ENCODE measurements at places on chromosomes 6 and 20.

DNA sequence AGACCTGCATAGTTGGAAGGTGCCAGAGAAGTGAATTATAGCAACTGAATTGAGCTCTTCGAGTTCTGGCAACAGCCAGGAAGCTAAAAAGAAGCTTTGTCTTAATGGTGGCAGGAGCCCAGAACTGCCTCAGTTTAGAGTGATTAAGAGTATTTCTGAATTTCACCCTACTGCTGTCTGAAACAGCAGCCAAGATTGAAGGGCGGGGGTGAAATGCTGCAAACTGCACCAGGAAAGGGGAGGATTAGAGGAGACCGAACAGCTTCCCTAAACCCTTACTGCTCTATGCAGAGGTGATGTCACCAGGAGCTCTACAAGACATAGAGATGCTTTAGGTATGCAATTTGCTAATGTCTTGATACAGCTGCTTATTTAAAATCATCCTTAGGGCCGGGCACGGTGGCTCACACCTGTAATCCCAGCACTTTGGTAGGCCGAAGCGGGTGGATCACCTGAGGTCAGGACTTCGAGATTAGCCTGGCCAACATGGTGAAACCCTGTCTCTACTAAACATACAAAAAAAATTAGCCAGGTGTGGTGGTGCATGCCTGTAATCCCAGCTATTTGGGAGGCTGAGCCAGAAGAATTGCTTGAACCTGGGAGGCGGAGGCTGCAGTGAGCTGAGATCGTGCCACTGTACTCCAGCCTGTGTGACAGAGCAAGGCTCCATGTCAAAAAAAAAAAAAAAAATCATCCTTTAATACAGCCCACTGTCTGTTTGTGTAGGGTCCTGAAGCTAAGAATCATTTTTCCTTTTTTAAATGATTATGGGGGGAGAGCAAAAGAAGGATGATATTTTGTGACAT, 91.7 kb upstream of the IYD start:
- DNase-seq, result no peak

- DNase-seq, result peak; percentile 17
These were observed 534 bp downstream of the NANP start for GRCh38 chr20:25623225-25623735.

DNA sequence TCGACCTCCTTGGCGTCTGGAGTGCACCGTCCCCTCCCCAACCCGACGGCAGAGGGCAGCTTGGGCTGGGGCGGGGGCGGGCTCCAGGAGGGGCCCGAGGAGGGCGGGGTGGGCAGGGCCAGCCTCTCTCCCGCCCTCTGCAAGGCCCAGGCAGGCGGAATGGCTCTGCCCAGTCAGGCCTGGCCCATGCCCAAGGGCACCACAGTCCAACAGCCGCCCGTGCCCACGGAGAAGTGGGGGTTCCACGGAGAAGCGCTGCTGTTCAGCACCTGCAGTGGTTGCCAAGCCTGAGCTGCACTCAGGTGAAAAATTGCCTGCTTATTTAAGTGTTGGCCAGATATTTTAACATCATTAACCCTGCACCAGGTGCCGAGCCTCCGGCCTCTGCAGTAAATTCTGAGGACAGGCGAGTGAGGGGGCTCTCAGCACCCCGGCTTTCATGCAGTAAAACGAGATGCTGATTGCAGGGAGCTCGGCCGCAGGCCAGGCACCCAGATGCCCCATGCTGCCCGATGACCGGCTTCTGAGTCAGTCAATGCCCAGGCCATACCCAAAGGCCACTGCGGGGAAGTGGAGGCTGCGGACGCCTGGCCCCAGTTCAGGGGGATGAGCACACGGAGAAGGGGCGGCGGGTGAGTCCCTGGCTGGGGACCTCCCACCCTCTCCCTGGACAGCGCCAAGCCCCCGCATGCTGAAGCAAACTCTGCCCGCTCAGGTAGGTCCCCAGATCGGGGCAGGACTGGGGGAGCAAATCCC, at the start of gene SRMS:
SRMS (minus strand) TSS at position 25 of the 756 bp plus-strand sequence. CDS start 286 bp downstream, outside the sequence.
- no peak for DNase-seq

GRCh38 chr6:85866370-85866730, 223.7 kb upstream of the SYNCRIP start:
- DNase-seq, result no peak

- DNase-seq, result no peak
These were observed 8.0 kb downstream of the MYLIP start for GRCh38 chr6:16136621-16137450.

DNA sequence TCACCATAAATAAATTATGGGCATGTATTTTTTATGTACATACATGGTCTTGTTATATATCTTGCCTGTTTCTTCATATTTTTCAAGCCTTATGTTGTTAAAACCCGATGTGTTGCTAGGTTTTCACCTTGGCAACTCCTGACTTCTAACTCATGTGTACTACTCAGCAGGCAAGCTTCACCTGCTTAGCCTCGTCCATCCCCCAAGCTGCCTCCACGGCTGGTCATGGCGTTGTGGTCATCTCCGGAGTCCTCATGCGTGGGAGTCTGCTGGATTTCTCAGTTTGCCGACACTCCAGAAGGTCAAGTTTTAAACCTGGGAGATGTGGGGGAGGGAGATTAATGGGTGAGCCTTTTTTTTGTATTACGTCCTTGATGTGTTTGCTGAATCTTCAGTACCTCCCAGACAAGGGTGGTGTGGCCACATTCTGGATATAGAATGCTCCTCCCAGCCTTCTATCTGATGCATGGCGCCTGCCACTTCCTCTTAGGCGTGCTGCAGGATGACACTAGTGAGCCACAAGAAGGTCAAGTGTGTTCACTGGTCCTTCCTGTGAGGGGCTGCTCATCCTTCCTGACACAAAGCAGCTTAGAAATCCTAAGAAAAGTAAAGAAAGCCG, 26.6 kb upstream of the EDN3 start:
- no peak for DNase-seq

DNA sequence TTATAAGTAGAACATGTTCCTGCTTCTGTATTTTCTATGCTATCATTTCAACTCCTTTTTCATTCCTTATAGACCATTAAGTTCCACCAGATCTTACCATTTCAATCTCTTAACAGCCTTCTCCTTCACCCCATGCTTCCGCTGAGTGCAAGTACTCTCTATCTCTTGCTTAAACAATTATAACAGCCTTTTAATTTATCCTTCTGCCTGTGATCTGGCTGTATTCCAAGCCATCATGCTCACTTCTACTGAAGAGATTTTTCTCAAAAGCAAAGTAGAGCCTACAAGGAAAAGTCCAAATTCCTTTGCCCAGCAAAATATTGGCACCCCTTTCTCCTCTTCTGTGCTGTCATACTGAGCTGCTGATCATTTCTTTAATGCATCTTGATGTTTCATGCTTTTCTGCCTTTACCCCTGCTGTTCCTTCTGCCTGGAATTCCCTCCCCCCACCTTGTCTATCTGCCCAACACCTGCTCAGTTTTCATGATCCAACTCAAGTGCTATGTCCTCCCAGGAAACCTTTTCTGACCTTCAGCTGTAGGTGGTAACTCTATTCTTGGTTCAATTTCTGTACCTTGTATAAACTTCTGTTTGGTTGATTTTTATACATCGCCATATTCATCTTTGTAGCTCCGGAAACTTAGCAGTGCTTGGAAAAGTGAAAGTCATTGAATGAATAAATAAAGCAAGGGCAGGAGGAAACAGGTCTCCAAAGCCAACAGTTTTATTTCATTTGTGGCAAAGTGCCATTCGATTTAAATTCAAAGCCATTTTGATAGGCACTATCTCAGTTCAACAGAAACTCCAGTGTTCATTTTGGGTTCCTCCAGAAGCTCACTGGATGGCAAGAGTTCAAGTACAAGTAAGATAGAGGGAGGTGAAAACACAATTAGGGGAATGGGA, 10.5 kb upstream of the BMP2 start:
- DNase-seq, result no peak

DNA sequence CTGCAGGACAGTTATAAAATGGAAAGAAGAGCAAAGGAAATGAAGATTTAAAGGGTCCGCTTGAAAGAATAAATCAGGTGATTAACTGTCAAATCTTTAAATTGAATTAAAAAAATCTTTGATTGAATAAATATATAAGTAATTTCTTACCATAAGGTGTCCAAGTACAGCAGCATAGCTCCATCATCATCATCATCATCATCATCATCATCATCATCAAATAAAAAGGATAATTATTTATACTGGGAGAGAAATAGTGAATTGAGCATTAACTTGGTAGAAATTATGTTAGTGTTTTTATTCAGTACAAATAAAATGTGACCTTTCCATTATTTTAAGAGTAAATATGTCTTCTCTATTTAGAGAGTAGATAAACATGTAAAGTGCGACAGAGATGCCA, 745.6 kb upstream of the MARCKS start:
- DNase-seq, result no peak

DNA sequence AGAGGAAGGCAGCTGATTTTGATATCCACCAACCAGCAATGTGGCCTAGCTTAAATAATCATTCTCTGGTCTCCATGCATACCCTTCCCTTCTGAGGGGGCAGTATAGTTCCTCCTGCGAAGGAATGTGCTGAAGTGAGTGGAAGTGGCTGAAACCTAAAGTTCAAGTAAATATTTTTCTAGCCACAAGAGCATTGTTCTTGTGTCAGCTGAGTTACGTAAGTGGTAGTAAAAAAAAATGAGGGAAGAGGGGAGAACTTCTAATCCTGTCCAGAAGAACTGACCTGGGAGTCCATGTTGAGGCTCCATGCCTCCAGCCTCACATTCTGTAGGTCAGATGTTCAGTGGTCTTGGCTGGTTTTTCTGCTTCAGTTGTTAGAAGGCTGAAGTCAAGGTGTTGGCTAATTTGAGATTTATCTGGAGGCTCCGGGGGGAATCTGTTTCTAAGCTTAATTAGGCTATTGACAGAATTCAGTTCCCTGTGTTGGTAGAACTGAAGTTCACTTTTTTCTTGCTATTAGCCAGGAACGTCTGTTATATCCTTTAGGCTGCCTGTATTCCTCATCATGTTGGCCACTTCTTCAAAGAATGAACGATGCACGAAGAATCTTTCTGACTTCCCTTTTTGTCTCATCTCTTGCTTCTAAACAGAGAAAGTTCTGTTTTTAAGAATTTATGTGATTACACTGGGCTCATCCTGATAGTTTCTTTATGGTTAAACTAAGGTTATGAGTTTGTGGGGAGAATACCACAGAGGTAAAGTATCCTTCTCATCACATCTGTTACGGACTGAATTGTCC, 207.1 kb upstream of the PRSS16 start:
- DNase-seq, result no peak

- DNase-seq, result no peak
These were observed 2.6 kb upstream of the TFAP2C start for GRCh38 chr20:56626367-56627121.

- DNase-seq, result no peak
These were observed 1.7 kb upstream of the SAPCD1 start for GRCh38 chr6:31760790-31761189.

- DNase-seq, result no peak
These were observed 317.5 kb upstream of the MARCKS start for GRCh38 chr6:113539623-113540022.

DNA sequence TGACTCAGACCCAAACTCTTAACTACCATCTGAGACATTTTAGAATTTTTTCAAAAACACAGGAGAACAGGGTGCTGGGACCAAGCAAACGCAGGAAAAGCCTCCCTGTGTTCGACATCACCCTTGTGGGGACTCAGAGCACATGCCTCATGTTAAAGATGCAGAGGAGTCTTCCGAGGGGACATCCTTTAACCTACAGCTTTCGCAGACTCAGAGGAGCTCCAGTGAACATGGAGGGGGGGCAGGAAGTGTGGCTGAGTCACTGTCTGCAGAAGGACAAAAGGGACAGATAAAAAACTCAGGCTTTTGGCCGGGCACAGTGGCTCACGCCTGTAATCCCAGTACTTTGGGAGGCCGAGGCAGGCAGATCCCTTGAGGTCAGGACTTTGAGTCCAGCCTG, 15.1 kb downstream of the BMP7 start:
- no peak for DNase-seq

DNA sequence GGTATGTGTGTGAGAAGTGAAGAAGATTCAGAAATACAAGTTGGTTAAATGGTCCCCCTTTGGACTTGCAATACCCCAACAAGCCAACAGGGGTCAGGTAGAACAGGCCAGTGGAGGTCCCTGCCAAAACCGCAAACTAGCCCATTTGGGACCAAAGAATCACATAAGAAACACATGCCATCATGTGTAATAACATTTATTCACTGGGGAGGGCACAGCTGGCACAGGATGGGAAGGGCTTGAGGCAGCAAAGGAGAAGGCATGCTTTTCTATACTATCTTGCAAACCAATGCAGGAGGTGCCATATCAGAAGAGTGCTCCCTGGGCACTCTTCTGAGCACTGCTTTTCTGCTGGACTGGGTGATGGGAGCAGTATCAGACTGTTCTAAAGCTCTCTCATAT, 116.1 kb upstream of the TRAF3IP2 start:
- DNase-seq, result no peak

GRCh38 chr6:154993710-154994109, 1.4 kb upstream of the TIAM2 start:
- no peak for DNase-seq

DNA sequence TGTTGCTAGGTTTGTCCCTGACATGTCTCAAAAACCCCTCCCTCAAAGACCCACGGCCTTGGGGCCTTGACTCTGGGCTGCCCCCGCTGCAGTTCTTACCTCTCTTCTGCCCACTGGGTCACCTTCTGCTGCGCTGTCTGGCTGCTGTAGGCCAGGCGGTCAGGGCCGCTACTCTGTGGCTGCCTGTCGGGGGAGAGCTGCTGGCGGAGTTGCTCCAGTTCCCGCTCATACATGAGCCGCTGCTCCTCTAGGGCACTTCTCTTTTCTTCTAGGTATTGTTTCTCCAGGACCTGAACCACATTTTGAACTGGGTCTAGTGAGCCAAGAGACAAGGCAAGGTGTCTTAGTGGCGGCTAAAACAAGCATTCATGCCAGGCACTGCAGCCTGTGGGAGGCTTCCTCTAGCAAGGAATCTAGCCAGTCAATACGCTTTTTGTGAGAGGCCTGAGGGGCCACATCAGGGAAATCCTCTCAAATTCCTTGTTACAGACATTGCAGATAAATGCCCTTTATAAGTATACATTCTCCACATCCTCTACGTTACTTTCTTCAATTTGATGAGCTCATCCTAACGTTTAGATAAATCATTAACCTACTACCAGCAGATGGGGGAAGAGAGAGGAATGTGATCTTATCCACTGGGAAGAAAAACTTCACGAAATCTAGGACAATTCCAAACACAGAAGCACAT, 110.3 kb upstream of the NUP153 start:
- no peak for DNase-seq

DNA sequence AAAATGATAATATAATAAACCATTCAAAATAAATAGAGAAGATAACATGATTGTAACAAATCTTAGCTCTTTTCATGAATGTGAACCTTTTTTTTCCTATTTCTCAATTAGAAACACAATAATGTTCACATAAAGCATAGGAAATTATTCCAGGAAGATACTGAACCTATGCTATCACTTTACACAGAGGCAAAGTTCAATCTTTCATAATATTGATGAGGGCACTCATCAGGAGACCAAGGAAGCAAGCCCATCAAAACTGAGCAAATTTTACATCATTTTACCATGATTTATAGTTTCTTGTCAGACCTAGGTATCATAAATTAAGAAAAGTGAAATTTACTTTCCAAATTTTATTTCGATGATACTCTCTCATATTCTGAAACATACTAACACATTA, 938.5 kb downstream of the TBC1D32 start:
- no peak for DNase-seq

- DNase-seq, result no peak
These were observed 153.6 kb downstream of the SYCP2 start for GRCh38 chr20:59779656-59780380.
